ENCODE measurements at places on chromosomes 7 and 10. TPM values are rescaled to one million over a fixed set of nuclear protein-coding genes. Genes with fewer than 3 reads are reported as not detected.

PON1 gene
- not detected for total RNA-seq

HERPUD2 gene
- 25.3 TPM for total RNA-seq

LAMB4 gene
- total RNA-seq = 0.86 TPM

TMEM225B gene
- 0.43 TPM for total RNA-seq

PPP1R17 gene
- total RNA-seq = not detected

SLC26A4 gene
- total RNA-seq = 1.7 TPM

ZEB1 gene
- total RNA-seq = 185 TPM

SSC4D gene
- 0.13 TPM for total RNA-seq

TLX1 gene
- total RNA-seq = not detected

OR2A5 gene
- not detected for total RNA-seq

PPP1R3C gene
- 1.6 TPM for total RNA-seq

EPO gene
- total RNA-seq = not detected

OPALIN gene
- not detected for total RNA-seq

WIPF3 gene
- total RNA-seq = not detected

H2BK1 gene
- total RNA-seq = not detected

CALML5 gene
- total RNA-seq = not detected

PRLHR gene
- not detected for total RNA-seq

CSTF2T gene
- 23.7 TPM for total RNA-seq

SLC37A3 gene
- total RNA-seq = 48.0 TPM

ZFYVE27 gene
- total RNA-seq = 17.8 TPM

TFR2 gene
- 0.43 TPM for total RNA-seq

TRIL gene
- under 0.01 TPM for total RNA-seq

ARID5B gene
- 10.1 TPM for total RNA-seq

CFTR gene
- not detected for total RNA-seq

PLEKHS1 gene
- not detected for total RNA-seq

TWNK gene
- total RNA-seq = 7.6 TPM

FOXI2 gene
- not detected for total RNA-seq

INHBA gene
- 19.5 TPM for total RNA-seq

TMEM140 gene
- 9.6 TPM for total RNA-seq

COL13A1 gene
- 73.0 TPM for total RNA-seq

GTF2IRD2 gene
- total RNA-seq = 3.6 TPM

CALML3 gene
- not detected for total RNA-seq
